EL (cell line): ENCODE measurements at places on chromosomes 11 and 22.

- no peak for DNase-seq
These were observed 53.2 kb downstream of the MTMR3 start for GRCh38 chr22:29936186-29936585.

DNA sequence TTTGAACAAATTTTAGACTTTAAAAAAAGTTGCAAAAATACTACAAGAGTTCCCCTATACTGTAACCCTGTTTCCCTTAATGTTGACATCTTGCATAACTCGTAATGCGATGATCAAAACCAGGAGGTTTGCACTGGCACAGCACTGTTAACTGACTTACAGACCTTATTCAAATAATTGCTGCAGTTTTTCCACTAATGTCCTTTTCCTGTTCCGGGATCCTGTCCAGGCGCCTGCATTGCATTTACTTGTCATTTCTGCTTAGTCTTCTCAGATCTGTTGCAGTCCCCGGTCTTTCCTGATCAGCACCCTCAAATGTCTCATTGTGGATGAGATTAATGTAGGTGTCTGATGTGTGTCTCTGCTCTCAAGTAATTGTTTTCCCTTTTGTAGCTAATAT is 32.0 kb downstream of the APLP2 start:
- no peak for DNase-seq

DNA sequence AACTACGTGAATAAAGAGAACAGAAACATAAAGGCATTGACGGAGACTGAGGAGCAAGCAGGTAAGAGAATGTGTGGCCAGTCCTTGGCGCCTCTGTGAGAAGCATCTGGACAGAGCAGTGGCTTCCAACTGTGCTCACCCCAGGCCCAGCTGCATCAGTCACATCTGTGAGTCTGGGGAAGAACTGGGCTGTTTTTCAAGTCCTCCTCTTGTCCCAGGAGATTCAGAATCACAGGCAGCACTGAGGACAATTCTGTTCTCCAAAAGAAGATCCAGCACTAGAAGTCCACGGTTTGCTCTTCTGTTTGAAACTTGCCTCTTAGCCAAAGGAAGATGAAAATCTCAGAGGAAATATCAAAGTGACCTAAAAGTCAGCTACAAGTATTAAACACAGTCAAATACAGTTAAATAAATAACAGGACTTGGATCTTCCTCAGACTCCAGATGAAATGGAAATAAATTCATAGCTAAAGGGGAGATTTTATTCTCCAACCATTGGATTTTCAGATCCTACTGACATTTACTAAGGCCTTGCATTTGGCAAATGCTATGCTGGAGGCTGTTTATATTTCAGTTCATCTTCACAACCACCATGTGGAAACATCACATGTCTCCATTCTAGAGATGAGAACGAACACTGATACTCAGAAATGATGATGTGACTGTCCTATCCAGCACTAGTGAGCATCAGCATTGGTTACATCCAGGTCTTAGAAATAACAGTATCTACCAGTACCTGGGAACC is 14.1 kb downstream of the FAM181B start:
- no peak for DNase-seq

DNA sequence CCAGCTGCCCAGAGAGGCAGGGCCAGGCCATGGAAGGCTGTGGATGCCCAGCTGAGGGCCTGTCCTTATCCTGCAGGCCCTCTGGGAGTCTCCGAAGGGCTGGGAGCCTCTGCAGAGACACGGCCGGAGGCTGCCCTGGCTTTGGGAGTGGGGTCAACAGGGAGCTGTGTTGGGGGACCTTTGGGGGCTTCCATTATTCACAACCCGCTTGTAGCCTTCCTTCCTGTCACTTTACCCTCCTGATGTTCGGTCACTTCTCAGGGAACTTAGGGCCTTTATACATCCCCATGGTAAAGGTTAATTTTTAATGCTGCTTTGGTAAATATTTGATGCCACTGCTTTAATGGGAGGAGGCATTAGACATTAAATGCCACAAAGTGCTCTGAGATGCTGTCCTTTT is 44.9 kb downstream of the SHISAL1 start:
- no peak for DNase-seq

- peak; percentile 77 for DNase-seq
These were observed 7.5 kb upstream of the SYT8 start for GRCh38 chr11:1827095-1827813.

GRCh38 chr11:67031791-67032561 is 9.0 kb downstream of the SYT12 start:
- DNase-seq = peak; percentile 67

GRCh38 chr11:70734911-70735310 is 336.6 kb downstream of the CTTN start:
- DNase-seq = no peak

GRCh38 chr11:76703707-76704106 is 33.2 kb upstream of the LRRC32 start:
- DNase-seq = no peak

DNA sequence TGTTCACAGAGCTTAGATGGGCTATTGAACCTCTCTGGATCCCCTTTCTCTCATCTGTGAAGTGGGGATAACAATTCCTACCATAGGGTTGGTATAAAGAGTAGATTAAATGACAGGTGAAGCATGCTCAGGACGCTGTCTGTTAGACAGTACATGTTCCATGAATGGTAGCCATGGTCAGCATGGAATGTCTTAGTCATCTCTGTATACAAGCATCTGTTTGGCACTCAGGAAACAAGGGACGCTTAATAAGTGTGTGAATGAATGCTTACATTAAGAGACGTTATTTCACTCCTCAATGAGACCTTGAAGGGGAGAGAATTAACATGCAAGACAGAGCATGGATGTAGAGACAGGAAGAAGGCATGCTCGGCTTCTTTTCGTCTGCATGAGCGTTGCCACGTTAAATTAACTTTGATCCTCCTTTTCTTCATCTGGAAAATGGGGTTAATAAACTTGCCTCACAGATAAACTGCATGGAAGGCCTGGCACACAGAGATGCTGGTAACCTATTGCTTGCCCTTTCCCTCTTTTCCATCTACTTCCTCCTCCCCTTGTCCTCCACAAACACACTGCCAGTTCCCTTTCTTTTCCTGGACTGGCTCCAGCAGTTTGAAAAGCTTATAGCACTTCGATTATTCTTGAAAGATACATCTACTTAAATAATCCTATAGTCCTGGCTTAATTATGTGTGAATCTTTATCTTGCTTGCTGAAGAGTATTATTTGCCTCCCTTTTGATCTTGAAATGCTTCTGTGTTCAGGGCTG is 267.2 kb upstream of the MTNR1B start:
- peak; percentile 24 for DNase-seq

- DNase-seq = peak; percentile 64
These were observed 103.4 kb downstream of the NAV2 start for GRCh38 chr11:19816040-19816439.

- no peak for DNase-seq
These were observed 207.1 kb upstream of the ARHGAP20 start for GRCh38 chr11:110919241-110919922.

- no peak for DNase-seq
These were observed 968 bp upstream of the TMEM109 start for GRCh38 chr11:60912851-60913528.

DNA sequence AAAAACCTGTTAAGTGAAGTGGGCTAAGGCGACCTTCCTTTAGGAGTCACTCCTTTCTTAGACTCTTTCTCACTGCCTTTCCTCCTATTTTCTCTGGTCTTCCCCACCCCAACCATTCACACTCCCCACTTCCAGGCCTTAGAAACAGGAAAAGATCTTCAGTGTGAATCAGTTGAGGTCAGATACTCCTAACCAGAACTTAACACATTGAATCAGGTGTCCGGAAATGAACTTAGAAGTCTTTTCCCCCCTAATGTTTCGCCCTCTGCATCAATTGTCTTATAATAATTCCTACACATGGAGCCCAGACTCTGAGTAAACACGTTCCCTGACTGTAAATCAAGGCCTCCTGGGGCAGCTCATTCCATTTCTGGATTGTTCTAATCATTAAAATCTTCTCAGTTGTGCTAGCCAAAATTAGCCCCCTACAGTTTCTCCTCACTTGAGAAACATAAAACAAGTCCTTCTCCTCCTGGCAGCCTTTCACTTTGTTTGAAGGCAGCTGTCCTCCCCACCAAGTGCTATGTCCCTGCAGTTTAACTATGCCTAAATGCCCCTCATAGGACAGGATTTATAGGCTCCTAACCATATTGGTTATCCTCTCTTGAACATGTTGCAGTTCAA is 32.7 kb upstream of the USP47 start:
- no peak for DNase-seq

DNA sequence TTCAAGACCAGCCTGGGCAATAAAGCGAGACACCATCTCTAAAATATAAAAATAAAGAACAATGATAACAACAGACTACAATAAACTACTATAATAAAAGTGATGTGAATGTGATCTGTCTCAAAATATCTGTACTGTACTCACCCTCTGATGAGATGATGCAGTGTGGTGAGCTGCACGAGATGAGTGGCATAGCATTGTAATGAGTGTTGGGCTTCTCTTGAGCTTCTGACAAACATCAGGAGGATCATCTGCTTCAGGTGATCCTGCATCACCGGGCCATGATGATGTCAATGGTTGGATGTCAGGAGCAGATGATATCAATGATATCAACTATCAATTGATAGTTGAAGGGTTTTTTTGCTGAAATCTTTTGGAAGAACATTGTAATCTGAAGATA is 52.4 kb upstream of the INCENP start:
- peak; percentile 6 for DNase-seq

GRCh38 chr11:125586623-125587022 is 6.0 kb upstream of the STT3A start:
- DNase-seq = no peak

GRCh38 chr11:122229078-122229477 is 113.1 kb upstream of the BLID start:
- DNase-seq = peak; percentile 30

DNA sequence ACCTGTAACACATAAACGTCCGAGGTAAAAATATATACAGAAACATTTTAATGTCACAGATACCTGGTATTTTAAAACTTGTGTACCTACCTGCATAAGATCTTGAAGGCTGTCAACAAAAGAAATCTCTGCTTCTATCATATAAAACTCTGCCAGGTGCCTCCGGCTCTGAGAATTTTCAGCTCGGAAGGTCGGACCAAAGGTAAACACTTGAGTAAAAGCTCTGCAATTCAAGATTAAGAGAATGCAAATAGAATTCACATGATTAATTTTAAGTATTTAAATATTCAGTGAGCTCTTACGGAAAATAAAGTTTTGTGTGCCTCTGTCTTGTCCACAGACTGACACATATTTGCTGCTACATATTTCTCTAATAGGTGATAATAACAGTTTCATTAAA is 75.4 kb upstream of the GAB2 start:
- DNase-seq = no peak

DNA sequence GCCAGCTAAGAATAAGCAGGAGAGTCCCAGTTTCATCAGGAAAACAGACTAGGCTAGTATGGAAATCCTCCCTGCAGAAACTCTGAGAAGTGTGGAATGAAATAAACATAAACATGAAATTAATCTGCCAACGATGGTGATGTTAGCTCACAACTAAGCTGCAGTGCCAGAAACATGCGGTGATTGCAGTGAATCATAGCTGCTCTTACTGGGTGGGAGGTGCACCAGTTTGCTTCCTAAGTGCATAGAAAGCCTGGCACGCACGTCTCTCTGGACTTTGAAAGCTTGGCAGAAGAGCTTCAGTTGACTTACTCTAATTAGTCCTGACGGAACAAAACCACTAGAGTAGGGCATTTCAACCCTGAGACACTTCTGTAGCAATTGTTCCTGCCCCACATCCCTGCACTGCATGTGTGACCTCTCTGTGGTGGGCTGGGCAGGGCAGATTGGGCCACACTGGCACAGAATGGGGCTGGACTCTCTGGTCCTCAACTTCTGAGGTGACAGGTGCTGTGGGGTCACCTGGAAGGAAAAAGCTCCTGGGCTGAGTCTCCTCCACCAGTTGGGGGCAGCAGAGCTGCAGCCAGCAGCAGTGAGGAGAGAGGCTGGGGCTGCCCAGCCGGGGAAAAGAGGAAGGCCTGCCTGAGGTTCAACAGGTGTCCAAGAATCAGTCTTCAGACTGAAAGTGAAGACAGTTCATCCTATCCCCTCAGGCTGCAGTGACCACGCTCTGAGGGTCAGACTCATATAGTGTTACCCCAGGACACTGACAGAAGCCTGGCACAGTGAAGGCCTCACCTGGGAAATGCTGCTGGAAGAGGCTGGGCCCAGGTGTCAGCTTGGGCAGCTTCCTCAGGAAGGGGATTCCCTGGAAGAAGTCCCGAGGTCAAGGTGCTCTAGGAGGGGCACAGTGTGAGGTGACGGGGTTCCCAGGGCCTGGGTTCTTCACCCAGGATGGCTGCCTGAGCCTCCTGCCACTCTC is 40.5 kb downstream of the GGTLC2 start:
- DNase-seq = peak; percentile 39

GRCh38 chr11:98289617-98290263 is 731.0 kb upstream of the CNTN5 start:
- DNase-seq = no peak

DNA sequence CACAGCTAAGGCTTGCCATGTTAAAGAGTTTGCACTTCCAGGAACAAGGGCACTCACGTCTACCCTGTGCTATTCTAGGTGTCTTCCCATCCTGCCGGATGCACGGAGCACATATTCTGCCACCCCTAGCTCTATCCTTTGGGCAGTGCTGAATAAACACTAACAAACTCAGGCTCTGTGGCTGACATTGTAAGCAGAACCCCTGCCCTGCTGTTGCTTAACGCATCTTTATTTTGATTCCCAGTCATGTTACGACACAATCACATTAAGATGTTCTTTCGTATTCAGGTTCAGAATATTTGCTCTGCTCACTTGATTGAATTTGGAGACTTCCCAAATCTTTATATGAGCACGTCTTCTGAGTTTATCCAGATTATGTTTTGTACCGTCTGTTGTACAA is 3.7 kb upstream of the HDHD5 start:
- no peak for DNase-seq

- no peak for DNase-seq
These were observed 12.3 kb downstream of the GUCD1 start for GRCh38 chr22:24542641-24543040.

GRCh38 chr11:129067454-129067853 is 124.7 kb downstream of the ARHGAP32 start:
- DNase-seq = peak; percentile 1

DNA sequence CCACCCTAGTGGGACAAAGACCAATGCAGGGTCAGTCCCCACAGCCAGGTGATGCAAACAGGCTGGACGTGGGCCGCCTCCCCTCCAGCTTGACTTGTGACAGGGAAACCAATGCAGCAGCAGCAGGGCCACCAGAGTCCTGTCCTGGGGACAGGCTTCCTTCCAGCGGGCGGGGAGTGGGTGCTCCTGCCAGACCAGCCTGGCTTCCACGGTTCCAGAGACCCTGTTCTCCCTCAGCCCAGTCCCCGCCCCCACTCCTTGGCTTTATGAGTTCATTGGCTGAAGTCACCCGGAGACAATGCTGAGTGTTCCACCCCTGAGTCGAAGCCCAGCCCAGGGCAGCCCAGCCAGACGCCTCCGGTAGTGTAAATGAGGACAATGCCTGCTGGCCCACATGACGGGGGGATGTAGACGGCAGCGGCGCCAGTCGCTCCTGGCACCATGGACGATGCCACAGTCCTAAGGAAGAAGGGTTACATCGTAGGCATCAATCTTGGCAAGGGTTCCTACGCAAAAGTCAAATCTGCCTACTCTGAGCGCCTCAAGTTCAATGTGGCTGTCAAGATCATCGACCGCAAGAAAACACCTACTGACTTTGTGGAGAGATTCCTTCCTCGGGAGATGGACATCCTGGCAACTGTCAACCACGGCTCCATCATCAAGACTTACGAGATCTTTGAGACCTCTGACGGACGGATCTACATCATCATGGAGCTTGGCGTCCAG is at the start of gene TSSK2:
TSSK2 (plus strand) TSS at position 350 of the 726 bp plus-strand sequence; CDS start at position 442, 92 bp downstream.
- DNase-seq = no peak
